ENCODE measurements at places on chromosomes 1 and 21.

- DNase-seq: no peak
Observed at GRCh38 chr21:22444990-22445389, 1446.8 kb downstream of the NCAM2 start.

DNA sequence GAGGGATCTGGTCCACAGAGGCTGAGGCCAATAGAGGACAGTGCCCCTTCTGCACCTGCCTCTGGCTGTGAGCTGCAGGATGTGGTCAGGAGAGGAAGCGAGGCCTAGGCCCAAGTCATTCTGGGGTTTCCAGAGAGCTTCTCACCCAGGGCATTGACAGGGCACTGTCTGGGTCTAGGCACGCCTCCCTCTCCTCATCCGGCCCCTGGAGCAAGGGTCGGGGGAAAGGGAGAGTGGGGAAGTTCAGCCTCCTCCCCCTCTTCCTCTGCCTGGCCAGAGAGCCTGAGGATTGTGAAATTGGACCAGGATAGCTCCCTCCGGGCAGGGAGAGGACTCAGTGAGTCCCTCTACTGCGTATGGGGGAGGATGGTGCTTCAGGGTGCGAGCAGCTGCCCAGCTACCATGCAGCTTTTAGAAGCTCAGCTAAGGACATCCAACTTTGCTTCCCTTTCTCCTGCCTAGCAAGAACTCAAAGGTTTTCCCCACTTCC, 6.3 kb upstream of the INAVA start:
- DNase-seq: no peak

- DNase-seq: no peak
Observed at GRCh38 chr1:190373705-190374336, 103.8 kb downstream of the BRINP3 start.

- no peak for DNase-seq
Observed at GRCh38 chr1:6955357-6956094, 170.3 kb downstream of the CAMTA1 start.

DNA sequence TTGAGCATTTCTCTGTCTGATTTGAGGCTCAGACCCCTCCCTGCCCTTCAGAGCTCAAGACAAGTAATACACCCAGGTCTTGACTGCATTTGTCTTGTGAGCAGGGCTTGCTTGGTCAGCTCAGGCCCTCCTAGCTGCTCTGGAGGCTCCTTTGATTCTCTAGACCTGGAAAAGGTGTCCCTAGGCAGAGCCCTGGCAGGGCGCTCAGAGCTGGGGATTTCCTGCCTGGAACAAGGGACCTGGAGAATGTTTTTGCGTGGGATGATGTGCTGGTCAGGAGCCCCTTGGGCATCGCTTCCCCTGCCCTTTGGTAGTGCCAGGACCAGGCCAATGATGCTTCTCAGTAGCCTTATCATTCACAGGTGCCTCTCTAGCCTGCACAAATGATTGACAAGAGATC, 4.9 kb upstream of the CCDC28B start:
- no peak for DNase-seq

DNA sequence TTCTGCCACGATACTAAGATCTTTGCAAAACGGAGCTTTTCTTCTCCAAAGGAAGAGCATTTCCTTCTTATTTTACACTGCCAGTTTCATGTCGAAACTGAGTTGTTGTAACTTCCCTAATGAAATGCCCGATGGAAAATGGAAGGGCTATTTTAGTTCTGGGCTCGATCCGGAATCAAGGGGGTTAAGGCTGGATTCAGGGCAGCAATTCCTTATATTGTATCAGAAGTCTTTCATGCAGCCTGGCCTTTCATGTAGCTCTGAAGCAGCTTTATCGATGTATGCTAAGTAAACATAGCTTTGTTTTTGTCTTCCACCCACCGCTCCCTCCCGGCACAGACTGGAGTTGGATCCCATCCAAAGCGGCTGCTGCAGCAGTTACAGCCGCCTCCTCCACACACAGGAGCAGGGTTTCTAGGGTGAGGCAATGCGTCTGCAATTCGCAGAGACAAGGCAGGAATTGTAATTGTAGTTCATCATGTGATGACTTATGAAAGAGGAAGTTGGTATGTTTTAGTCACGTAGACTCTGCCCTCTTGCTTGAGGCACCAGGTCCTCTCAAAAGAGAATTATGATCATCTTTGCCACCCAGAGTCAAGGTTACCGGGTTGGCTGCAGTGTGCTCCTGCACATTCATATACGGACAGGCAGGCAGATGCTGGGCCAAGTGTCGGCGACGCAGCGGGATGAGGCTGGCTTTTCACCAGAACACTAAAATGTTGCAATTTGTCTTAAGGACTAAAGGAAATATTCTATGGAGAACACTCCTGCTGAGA, 2.6 kb upstream of the IRF2BP2 start:
- peak; percentile 40 for DNase-seq

- peak; percentile 69 for DNase-seq
Observed at GRCh38 chr1:57307392-57308170, 116.3 kb downstream of the DAB1 start.

DNA sequence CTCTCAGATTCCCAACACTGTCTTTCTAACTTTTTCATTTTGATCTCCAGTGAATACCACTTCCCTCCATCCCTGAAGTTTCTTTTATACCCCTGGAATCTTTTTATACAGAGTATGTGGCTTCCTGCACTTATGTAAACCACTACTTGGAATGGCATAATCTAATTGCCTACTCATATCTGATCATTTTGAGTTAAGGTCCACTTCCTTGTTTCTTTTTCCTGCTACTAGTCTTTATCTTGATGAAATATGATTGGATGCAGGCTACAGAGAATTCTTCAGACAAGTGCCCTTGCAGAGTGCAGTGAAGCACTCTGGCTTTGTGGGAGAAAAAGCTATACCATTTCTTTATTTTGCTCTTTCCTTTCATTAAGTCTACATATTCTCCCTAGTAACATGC, 325.3 kb upstream of the ADAMTS5 start:
- no peak for DNase-seq

DNA sequence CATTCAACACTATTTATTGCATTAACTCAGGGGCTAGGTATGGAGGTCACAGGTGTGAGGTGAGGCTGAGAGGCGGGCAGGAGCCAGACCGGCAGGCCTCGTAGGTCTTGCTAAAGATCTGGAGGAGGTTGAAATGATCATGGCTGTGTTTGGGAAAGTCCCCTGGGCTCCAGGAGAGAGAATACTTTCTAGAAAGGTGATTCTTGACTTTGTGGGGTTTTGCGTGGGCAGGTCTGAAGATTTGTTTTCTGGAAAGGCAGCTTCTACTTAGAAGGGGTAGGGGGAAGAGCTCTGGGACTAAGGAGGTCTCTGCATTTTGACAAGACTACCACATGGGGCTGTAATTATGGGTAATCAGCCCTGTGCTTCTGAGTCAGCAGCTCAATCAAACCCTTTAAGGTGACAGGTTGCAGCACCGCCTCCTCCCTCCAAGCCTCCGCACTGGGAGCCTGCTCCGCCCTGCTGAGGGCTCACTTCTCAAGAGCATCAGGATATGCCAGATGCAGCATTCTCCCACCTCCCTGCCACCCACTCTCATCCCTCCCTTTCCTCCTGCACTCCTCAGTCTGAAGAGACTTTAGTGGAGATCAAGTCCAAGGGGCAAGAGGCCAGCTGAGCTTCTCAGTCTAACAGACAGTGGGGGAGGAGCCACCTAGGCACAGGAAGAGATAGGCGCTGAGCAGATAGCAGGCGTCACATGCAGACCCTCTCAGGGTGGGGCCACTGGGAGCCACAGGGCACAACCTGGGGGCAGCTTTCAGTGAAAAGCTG, 30.5 kb downstream of the SLC30A1 start:
- peak; percentile 25 for DNase-seq
